ENCODE measurements at places on chromosomes 4 and X.

DNA sequence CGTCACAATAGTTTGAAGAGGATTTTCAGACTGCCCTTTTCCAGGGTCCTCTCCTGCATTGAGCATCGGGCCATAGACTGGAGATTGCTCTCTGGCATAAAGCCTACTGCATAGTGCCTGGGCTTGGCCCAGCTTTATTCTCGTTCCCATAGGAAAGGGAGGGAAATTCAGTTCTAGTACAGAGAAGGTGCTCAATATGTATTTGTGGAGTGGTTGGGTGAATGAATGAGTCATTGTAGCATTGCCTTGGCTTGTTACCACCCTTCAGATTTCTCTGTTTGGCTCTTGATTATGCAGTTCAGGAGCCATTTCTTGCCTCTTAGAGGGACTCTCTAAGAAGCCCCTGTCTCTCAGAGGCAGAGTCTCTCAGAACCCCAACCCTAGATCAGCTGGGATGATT is 2.6 kb downstream of the TMEM35A start:
- DNase-seq, result no peak

- no peak for DNase-seq
Measured at GRCh38 chr4:180909279-180909678, 1333.9 kb upstream of the TENM3 start.

DNA sequence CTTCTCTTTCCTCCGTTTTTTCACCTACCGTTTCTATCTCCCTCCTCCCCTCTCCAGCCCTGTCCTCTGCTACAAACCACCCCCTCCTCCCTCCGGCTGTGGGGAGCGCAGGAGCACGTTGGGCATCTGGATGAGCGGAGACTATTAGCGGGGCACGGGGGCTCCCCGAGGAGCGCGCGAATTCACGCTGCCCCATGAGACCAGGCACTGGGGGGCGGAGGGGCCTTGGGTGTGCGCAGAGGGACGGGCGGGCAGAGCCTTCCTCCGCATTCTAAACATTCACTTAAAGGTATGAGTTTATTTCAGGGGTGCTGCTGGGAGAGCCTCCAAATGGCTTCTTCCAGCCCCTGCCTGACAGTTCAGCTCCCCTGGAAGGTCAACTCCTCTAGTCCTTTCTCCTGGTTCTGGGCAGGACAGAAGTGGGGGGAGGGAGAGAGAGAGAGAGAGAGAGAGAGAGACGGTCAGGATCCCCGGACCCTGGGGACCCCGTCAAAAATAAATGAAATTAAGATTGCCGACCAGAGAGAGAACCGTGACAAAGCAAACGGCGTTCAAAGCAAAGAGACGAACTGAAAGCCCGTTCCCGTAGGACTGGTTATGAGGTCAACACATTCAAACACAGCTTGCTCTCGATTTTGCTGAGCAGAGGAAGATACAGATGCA is 5.0 kb downstream of the SHOX start:
- no peak for DNase-seq

GRCh38 chr4:1401409-1402020 is 4.7 kb downstream of the NKX1-1 start:
- DNase-seq, result no peak

DNA sequence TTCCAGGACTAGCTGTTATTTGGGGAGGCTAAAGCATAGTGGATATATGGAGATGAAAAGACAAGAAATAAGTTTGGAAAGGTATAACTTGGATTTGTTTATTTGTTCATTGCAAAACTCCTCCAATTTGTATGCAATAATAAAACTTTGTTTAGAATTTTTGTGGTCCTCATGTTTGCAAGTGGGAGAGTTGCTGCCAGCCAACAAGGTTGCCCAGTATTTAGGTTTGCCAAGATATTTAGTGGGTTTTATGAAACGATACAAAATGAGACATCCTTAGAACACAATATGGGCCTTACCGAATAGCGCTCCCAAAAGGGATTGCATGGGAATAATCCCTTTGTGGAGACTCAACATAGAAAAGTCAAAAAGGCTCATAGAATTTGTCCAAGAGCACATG is 162.1 kb downstream of the INPP4B start:
- DNase-seq, result no peak

- DNase-seq, result no peak
Measured at GRCh38 chrX:82362550-82362949, 1145.5 kb upstream of the POU3F4 start.

- DNase-seq, result no peak
Measured at GRCh38 chr4:26028133-26028792, 114.2 kb downstream of the SMIM20 start.

DNA sequence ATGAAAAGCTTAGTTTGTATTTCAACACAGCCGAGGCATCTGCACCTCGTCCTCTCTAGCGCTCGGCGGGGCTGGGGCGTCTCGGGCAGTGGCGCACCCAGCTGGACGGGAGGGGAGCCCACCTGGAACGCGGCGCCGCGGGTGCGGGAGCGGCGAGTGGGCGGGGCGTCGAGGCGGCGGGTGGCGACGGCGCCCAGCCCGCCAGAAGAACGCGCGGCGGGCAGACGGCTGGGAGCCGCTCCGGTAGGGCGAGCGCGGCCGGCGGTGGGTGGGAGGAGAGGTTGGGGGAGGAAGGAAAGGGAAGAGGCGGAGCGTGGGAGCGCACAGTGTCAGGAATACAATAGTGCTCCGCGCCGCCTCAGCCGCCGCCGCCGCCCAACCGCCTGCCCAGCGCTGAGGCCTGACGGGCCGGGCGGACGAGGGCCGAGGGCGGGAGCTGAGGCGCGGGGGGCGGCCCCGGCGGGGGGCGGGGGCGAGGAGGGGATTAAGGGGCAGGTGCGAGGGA is at the start of gene JADE3:
Gene JADE3 (plus strand): TSS at position 324 of the 505 bp plus-strand sequence. CDS start 72,474 bp downstream, outside the sequence.
- no peak for DNase-seq
